Stimulated activated CD4-positive, alpha-beta T cell treated with anti-CD3 and anti-CD28 coated beads, Interleukin-1b, Interleukin-23, amount 100 ng/mL, for 1 hour (primary cell): ENCODE measurements at places on chromosomes 6 and 20.

DNA sequence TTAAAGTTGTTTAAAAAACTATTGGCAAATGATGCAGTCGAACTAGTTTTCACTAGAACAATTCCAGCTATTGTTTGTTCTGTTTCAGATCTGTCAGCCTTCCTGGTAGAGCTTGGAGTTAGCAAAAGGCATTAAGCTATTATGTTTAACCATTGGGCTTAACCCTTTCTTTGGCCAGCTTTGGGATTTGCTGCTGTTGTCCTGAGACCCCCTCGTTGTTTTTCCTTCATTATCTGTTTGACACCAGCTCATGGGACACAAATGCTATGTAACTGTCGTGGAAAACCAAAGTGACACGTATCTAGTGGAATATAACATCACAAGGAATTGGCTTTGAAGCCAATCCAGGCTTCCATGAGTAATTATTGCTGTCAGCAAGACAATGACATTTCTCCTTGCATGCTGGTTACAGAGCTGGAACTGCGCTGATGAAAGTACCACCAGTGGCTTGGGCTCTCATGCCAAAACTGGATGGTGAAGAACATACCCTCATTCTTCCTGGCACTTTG, 96.0 kb downstream of the EYA2 start:
- no peak for DNase-seq

DNA sequence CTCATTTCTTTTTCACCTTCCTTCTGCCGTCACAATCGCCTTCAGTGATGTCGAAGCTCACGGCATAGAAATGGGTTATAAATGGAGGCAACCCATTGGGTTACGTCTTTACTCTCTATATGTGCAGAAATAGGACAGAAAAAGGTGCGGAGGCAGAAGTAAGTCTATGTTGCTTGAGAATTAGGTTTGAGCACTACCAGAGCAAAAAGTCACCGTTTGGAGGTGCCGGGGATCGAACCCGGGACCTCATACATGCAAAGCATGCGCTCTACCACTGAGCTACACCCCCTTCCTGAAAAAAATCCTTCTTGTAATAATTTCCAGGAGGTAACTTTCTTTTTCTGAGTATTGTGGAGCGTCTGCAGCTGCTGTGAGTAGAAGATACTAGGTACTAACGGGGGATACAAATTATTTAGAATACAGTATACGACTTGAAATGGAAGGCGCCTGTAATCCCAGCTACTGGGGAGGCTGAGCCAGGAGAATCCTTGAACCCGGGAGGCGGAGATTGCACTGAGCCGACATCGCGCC, 134.2 kb downstream of the TRIM27 start:
- DNase-seq = no peak

DNA sequence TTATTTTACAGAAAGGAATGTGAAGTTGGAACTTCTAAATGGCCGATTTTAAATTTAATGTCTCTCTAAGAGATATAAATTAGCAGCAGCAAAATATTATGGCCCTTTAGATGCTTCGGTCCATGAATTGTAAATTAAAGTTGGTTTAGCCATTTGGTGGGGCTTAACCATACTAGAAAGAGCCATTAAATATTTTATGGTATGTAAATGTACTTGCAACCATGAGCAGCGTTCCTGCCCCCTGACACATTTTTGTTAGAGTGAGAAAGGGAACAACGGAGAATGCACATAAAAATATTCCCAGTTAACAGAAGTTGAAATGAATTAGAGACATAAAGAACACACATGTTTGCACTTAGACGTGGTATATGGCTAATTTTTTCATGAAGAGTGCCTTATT, 237.9 kb downstream of the MYLK4 start:
- DNase-seq = no peak

GRCh38 chr6:128532136-128532535, 11.7 kb upstream of the PTPRK start:
- no peak for DNase-seq

- DNase-seq = no peak
Measured at GRCh38 chr6:157550114-157550989, 169.4 kb downstream of the ZDHHC14 start.

- no peak for DNase-seq
Measured at GRCh38 chr6:5704708-5705107, 302.0 kb downstream of the NRN1 start.

DNA sequence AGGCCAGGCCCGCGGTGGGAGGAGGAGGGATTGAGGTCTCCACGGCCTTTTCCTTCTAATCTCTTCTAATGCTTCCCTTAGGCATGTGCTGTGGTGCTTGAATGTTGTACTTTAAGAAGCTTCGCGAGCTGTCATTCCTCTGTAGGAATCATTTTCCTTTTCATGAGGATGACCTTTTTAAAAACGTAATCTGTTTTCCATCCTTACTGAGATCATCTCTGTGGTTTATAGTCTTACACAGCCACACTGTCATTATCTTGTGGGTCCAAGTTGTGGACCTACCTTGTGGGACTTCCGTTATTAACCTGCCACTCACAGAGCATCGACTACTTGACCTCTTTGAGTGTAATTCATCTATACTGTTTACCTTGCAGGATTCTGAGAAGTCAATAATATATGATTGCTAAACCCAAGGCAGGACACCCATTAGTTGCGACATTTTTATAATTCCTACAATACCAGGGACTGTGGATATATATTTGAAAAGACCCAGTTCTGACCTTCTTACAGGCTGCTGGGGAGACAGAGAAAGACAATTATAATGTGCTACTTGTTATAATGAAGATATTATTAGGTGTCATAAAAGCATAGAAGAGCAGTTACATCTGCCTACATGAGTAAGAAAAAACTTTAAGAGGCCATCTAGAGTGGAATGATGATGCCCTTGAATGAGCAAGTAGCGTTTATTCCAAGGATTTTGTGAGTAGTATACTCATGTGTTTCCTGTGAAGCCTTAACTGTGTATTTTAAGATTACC, 842 bp downstream of the SLC25A27 start:
- DNase-seq = no peak

DNA sequence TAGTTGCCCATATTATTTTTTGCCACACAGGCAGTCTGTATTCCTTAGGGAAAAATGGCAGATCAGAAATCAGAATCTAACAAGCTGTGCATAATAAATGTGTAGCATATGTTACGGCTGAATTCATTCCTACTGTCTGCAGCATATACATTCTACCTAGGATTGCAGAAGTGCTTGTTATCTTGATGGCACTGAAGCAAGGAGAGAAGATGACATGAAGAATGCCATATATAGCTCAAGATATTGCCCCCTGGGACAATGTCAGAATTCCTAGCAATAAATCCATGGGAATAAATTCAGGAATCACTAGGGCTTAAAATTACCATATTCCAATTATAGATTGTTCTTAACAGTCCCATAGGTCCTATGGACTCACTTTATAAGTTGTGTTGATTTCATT, 293.0 kb upstream of the CNR1 start:
- DNase-seq = no peak
